ENCODE measurements at places on chromosomes 3 and 15.

DNA sequence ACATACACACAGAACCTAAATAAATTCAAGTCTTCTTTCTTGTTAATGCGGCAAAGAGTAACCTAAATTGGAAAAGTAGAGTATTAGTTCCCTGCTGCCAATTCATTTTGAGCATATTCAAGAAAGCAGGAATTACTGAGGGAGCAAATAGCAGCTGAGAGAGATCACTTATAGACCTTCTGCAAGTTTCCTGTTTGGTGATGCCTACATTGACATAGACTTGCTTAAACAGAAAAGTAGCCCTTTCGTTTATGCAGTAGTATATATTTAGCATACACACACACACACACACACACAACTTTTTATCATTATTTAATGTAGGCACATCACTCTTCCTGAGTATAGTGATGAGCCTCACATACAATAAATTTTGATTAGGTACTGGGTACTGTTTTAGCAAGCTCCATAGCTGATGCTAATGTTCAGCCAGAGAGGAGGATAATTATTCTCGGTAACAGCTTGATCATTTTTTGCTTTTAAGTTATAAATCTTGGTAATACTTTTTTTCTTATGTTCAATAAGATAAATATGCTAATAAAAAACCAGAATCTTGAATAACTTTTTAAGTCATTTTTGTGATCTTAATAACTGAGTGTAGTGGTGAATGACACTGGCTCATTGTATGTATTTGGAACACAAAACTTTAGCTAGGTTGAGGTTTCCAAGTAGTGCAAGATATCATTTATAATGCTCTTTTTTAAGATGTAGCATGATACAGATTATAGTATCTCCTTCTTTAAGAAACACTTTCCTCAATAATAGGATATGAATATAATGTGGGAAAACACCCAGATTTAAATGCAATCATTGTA lies 174.7 kb downstream of the MBNL1 start:
- no peak for DNase-seq

DNA sequence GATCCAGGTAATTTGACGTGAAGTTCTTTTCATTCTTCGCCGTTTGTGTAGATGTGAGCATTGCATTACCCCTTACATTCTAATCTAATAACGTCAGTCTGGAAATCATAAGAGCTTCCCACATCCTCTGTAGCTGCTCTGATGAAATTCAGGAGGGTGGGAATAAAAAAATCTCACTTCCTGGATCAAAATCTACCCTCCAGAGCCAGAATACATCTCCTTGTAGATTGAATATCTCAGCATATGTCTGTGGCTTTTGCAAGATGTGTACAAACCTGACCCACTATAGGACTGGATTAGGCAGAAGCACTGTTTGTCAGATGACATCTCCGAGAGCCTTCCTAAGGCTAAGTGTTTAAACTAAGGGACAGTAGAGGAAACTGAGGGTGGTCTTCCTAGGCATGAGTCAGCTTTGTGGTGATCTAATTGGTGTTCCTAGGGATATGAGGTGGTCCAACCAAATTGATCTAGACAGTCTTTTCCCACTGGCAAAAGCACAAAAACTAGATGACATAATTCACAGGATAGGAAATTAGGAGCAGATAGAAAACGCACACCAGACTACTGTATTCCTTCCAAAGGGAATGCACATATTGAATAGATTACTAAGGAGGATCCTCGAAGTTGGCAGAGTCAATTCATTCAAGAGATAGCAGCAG lies 216.3 kb upstream of the LRTM1 start:
- DNase-seq: no peak

GRCh38 chr3:56361731-56362130 lies 106.5 kb downstream of the ERC2 start:
- DNase-seq: no peak

- DNase-seq: no peak
Measured at GRCh38 chr15:94314639-94315038, 83.3 kb downstream of the MCTP2 start.

GRCh38 chr3:196016485-196016884 lies 65.4 kb downstream of the TFRC start:
- peak; percentile 28 for DNase-seq

DNA sequence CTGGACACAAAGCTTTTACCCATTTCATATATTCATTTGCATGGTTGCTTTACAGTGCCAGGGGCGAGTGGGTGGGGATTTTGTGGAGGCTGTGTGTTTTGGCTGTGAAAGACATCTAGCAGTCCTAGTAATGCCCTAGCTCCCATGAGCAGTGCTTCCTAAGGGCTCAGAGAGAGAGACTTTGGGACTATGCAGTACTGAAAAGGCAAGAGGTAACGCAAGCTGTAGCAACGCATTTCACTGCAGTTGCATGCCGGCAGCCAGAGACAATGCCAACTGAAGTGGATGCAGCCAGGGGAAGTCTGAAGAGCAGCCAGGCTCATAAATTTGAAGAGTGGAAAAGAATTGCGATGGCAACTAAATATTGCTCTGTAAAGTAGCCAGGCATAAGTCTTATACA lies 27.4 kb upstream of the ATP10A start:
- no peak for DNase-seq

- no peak for DNase-seq
Measured at GRCh38 chr15:69459066-69459465, 6.4 kb downstream of the RPLP1 start.

- DNase-seq: no peak
Measured at GRCh38 chr3:146138902-146139301, 22.1 kb downstream of the PLOD2 start.

- no peak for DNase-seq
Measured at GRCh38 chr3:50415816-50416215, 56.5 kb upstream of the TMEM115 start.

DNA sequence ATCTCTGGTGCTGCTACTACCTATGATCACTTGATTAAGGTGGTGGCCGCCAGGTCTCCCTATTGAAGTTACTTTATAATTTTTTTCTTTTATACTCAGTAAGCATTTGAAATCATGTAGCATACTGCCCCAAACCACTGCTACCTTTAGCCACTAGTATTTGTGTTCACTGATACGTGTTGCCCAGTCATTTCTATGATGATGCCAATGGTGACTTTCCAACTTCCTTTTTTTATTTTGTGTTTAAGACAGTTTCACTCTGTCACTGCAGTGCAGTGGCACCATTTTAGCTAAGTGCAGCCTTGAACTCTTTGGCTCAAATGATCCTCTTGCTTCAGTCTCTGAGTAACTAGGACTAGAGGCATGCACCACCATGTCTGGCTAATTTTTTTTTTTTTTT lies 598.2 kb downstream of the NAALADL2 start:
- no peak for DNase-seq

GRCh38 chr15:79743032-79743431 lies 153.8 kb downstream of the MTHFS start:
- DNase-seq: no peak

- DNase-seq: no peak
Measured at GRCh38 chr15:98999233-98999632, 8.4 kb downstream of the PGPEP1L start.

DNA sequence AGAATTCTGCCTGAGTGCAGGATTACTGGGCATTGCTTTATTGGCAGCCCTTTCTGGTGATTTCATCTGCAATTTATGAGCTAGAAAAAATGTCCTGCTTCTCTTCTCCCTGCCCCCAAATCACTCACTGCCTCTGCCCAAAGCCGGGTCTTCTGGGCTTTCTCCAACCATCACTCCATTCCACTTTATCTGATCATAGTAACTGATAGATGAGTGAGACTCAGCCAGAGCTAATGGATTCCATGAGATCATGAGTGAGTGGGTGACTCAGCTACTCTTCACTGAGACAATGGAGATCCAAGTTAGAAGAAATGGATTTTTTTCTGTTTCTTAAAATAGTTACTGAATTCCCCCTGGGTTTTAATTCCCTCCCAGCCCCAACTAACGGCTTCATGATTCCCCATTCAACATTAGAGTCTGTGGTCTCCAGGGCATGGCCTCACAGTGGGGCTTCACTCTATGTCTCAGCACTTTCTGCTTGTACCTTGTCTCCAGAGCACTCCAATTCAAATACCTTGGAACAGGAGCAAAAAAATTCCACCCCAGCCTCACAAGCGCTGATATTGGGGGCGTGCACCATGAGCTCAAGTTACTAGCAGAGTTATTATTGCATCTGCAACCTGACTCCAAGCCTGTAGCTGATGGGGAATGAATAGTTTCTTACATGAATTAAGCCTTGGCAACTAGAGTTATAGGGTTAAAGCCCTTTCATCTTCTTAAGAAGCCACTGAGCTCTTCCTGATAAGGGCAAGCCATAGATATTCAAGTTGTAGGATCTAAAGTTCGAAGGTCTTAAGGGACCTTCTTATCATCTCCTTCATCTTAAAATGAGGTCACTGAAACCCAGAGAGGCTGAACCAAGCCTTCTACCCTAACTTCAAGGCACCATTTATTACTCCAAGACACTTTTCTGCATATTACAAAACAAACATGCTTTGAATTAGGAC lies 85.9 kb downstream of the AGBL1 start:
- no peak for DNase-seq

DNA sequence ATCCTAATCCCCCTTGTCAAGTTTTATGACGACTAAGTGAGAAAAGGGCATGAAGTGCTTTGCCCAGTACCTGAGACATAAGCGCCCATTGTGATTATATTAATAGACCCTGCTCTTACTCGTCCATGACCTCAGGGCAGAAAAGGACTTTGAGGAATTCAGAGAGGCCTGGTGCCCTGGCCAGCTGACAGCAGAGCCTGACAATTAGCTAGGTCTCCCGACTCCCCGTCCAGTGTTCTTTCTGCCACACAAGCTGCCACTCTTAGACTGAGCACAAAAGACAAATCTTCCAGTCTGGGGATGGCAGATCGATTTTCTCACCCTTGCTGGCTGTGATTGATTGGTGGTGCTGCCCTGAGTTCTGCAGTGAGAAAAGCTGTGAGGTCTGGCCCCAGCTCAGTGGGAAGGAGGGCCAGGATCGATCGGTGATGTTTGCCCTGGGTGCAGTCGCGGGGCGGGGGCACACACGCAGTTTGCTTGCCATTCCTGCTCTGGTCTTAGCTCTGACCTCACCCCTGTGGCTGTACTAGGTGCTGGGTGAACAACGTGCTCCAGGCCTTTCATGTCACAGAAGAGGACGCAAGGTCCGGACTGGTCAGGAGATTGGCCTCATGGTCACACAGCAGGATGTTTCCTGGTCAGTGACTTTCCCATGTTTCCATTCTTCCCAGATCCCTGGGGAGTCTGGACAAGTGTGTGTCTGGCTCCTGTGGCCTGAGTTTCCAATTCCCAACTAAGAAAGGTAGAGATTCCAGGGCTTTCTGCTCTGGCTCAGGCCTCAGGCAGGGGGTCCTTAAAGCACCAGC lies 67.4 kb upstream of the TLE3 start:
- no peak for DNase-seq

- DNase-seq: peak; percentile 54
Measured at GRCh38 chr3:156307704-156308103, 187.3 kb downstream of the KCNAB1 start.

- no peak for DNase-seq
Measured at GRCh38 chr3:24604215-24604614, 109.6 kb upstream of the THRB start.

- no peak for DNase-seq
Measured at GRCh38 chr15:76533060-76533820, 196.7 kb downstream of the ISL2 start.

GRCh38 chr3:16467393-16467792 lies 46.1 kb downstream of the RFTN1 start:
- DNase-seq: no peak

DNA sequence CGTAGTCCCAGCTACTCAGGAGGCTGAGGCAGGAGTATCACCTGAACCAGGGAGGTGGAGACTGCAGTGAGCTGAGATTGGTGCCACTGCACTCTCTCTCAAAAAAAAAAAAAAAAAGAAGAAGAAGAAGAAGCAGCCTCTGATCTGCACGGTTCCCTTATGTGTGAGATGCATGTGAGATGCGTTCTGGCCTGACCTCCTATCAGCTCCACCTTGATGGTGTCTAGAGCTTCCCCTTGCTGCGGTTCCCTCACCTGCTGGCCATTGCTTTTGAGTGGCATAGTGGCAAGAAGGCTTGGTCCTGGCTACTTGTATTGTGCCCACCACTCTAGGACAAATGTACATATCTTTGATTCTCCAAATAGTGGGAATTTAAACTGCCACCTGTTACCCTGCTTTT lies 49.4 kb upstream of the CFAP161 start:
- no peak for DNase-seq

- DNase-seq: no peak
Measured at GRCh38 chr3:126147147-126147931, 33.0 kb downstream of the ALDH1L1 start.

- DNase-seq: no peak
Measured at GRCh38 chr3:194421-194820, 2.1 kb upstream of the CHL1 start.

- no peak for DNase-seq
Measured at GRCh38 chr15:96783746-96784145, 453.2 kb downstream of the NR2F2 start.

DNA sequence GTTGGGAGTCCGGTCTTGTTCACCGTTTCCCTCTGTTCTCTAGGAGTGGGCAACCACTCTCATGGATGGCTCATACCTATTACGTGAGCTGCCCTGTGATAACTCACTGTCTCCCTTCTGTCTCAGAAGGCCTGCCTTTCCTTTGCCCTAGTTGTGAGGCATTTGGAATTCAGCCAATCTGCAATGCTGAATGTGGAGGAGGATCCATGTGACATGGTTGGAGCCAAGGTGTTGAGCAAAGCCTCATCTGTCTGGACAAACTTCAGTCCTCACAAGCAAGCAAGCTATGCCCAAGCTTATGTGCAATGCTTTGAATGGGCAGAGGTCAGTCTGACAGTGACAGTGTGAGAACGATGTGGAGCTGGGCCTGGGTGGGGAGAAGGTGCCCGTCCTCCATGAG lies 37.8 kb upstream of the ATP10A start:
- DNase-seq: no peak

- DNase-seq: no peak
Measured at GRCh38 chr3:71307991-71308697, 275.4 kb downstream of the FOXP1 start.

DNA sequence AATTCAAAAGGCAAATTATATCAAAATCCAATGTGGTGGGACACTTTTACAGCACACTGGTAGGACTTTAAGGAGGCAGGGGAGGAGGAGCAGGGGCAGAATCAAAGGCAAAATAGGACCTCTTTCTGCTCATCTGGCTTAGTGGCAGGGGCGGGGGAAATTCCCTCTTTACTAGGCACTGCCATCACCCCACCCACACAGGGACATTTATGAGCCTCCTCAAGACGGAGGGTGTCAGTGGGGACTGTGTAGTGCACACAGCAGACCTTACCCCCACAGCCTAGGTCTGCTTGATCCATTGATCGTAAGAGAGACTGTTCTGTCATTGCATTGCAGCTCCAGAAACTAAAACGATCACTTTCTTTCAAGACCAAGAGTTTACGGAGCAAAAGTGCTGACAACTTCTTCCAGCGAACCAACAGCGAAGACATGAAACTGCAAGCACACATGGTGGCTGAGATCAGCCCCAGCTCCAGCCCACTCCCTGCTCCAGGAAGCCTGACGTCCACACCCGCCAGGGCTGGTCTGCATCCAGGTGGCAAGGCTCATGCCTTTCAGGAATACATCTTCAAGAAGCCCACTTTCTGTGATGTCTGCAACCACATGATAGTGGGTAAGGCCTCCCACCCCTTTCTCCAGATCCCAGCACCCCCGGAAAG lies 62.9 kb downstream of the STAC start:
- no peak for DNase-seq

All from AG09319 (cell line).